ENCODE measurements at places on chromosomes 7 and 10. TPM values are rescaled to one million over a fixed set of nuclear protein-coding genes. Genes with fewer than 3 reads are reported as not detected.

The PLAU gene
- total RNA-seq: 19.5 TPM

DNA sequence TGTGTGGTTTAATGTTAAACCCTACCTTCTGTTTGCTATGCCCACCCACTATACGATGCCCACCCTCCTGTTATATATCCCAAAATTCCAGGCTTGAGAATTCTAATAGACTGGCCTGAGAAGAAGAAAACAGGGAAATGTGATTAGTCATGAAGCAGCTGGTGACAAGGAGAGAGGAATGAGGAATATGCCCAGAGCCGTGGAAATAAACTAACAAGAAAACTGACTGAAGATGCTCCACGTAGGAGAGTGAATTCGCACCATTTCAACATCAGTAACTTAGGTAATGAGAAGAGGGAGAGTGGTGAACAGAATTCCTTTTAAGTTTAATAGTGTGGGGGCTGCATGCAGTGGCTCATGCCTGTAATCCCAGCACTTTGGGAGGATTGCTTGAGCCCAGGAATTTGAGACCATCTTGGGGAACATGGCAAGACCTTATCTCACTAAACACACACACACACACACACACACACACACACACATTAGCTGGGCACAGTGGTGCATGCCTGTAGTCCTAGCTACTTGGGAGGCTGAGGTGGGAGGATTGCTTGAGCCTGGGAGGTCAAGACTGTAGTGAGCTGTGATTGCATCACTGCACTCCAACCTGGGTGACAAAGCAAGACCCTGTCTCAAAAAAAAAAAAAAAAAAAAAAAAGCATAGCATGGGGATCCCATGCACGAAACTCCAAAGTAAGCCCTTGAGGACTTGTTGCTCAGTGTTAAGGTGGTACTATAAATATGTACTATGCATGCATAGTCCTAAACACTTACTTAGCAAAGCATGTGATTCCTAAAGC, 16.1 kb upstream of the SYPL1 start:
- no peak for DNase-seq

The WIPF3 gene
- total RNA-seq: 1.5 TPM

- no peak for DNase-seq
Measured at GRCh38 chr10:11161096-11161495, 143.4 kb downstream of the CELF2 start.

GRCh38 chr7:44472843-44473242, 17.6 kb downstream of the NUDCD3 start:
- no peak for DNase-seq

- DNase-seq: no peak
Measured at GRCh38 chr7:36405409-36405803, 15.7 kb downstream of the ANLN start.

- DNase-seq: no peak
Measured at GRCh38 chr10:12394241-12395033, 45.1 kb downstream of the CAMK1D start.

The ELN gene
- total RNA-seq: 44.8 TPM

Measured in endothelial cell (in vitro differentiated cells).